ENCODE measurements at places on chromosomes 5 and 9.

DNA sequence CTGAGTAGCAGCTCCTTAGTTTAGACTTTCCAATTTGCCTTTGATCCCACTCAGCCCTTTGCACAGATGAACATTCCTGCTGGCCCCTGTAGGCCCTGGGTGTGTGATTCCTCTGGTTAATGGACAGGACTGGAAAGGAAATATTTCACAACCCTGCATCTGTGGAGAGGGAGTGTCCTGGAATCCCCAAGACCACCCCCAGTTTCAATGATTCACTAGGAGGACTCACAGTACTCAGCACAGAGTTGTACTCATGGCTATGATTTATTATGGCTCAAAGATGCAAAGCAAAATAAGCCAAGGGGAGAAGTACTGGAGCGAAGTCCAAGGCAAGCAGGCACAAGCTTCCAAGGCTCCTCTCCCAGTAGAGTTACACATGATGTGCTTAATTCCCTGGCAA is 42.4 kb upstream of the TJP2 start:
- DNase-seq, result no peak

DNA sequence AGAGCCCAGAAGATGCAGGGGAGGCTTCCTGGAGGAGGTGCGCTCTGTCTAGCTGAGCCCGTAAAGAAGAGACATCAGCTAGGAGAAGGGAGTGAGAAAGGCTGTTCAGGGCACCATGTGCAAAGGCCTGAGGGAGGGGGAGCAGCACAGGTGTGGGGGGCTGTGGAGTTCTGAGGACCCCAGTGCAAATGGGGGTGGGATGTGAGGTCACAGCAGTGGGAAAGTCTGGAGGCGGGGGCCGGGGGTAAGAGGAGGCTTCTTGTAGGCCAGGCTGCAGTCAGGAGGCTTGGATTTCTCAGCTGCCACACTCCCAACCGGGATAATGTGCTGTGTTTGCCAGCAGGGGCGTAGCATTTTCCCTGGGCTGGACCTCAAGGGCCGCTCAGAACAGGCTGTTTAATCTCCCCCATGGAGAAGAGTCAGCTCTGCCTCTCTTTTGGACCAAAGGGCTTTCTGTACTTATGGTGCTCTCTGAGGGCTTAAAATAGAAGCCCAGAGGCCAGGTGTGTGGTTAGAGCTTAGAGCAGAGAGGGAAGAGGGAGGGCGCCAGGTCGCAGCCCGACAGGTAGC is 5.7 kb downstream of the NEURL1B start:
- DNase-seq, result no peak

DNA sequence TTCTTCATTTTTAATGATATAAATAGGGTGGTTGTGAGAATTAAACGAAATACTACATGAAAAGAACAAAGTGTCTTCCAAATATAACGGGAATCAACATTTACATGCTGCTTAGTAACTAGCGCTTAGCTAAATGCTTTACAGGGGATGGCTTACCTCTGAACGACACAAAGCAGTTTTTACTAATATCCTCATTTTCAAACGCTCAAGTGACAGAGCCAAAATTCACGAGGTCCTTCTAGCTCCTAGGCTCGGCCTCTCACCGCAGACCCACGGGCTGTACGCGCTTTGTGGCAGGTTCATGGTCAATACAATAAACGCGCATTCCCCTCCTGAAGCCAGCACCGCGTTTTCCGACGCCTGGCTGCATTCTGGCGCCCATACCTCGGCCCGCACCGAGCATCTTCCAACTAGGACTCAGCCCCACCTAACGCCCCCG is 442 bp downstream of the ZNF510 start:
- DNase-seq, result no peak

GRCh38 chr9:87069690-87070089 is 122.4 kb upstream of the GAS1 start:
- DNase-seq, result no peak

DNA sequence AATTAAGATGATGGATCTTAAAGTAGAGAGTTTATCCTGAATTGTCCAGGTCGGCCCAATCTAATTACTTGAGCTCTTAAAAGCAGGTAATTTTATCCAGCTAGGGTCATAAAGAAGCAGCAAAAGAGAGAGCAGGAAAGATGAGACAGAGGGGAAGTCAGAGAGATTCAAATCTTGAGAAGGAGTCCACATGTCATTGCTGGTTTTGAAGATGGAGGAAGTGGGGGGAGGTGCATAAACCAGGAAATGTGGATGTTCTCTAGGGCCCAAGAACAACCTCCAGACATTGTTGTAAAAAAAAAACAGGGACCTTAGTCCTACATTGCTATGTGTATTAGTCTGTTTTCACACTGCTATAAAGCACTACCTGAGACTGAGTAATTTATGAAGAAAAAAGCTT is 66.4 kb downstream of the SLCO4C1 start:
- no peak for DNase-seq

DNA sequence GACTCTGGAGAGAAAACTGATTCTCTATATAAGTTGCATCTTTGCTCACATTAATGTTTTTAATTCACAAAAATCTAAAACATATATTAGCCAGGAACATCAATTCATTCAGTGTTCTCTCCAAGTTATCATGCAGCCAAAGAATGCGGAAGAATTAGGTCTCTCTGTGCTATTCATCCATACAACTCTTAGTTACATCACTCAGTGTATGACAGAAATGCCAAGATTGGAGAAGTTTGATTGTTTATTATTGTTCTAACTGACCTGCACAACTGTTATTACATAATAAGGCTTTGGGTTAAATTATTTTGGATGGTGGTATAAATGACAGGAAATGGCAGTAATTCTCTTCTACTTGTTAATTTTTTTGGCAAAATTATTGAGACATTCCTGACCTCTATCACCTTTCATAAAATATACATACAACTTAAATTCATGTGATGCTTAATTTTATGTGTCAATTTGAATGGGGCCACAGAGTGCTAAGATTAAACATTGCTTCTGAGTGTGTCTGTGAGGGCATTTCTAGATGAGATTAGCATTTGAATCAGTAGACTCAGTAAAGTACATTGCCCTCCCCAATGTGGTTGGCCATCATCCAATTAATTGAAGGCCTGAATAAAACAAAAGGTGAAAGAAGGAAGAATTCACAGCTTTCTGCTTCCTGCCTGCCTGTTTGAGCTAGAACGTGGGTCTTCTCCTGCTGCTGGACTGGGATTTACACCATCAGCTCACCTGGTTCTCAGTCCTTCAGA is 70.2 kb downstream of the NR2F1-AS1 start:
- no peak for DNase-seq

GRCh38 chr5:83066548-83067110 is 10.6 kb downstream of the TMEM167A start:
- DNase-seq, result no peak

DNA sequence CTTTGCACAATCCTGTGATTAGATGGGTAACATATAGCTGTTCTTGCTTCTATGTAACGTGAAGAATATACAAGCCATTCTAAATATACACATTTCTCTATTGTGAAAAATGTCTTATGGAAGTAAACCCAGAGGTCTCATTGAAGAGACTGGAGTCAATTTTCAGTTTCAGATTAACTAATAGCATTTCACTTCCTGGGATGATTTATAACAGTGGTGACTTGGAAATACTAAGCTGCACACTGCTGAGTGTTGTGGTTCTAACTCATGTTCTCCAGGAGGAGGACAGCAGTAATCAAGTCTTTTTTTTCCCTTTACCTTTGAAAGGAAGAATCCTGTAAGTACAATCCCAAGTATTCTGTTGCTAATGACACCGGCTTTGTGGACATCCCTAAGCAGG is 3.3 kb downstream of the CTSL start:
- no peak for DNase-seq

DNA sequence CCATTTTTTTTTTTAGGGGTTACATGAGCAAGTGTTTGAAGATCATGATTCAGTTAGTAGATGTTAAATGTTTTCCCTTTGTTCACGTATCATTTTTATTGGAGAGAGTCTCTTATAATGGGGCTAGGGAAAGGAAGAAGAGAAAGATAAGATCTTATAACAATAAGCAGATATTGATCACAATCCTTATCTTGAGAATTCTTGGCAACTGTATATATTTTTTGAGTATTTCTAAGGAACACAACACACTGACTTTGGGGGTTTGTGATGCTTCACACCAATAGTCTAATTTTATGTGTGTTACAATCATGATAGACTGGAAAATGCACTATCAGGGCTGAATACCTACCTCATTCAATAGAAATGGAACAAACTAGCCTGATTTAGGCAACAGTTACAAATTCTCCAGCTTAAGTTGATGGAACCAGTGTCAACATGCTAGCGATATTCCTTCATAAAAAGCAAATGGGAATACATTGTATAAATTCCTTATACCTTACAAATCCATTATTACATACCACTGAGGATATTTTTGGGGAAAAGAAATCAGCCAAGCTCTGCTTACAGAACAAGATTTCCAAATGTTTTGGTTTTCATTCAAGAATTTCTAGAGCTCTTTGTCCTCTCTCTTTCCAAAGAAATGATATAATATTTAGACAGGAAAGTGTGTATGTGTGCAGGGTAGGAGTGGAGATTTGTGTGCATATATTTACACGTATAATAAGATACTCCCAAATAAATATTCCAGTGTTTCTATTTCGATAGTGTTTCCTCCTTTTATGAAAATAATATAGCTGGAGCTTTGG is 41.5 kb downstream of the SVEP1 start:
- no peak for DNase-seq
